Left kidney (tissue), 8 donors: ENCODE measurements at places on chromosomes 16 and 17.

GRCh38 chr17:41396996-41397660 is at the start of gene KRT31:
TSS of gene KRT31 (minus strand) at chr17:41397608. CDS start at chr17:41397539, 69 bp downstream.
- no peak for DNase-seq

- no peak for DNase-seq
These were observed 54.5 kb downstream of the NACA2 start for GRCh38 chr17:61536422-61536955.

GRCh38 chr16:66128371-66128770 is 238.1 kb upstream of the CDH5 start:
- no peak for DNase-seq

- peak; percentile 28 for DNase-seq
These were observed 509 bp downstream of the CNEP1R1 start for GRCh38 chr16:50025537-50025931.
